Prostate gland (tissue), 2 donors: ENCODE measurements at places on chromosomes 5 and 9.

GRCh38 chr9:120723565-120723964, 9.3 kb upstream of the MEGF9 start:
- DNase-seq, result no peak

GRCh38 chr9:132757016-132757415, 86.8 kb downstream of the GTF3C4 start:
- DNase-seq, result no peak

DNA sequence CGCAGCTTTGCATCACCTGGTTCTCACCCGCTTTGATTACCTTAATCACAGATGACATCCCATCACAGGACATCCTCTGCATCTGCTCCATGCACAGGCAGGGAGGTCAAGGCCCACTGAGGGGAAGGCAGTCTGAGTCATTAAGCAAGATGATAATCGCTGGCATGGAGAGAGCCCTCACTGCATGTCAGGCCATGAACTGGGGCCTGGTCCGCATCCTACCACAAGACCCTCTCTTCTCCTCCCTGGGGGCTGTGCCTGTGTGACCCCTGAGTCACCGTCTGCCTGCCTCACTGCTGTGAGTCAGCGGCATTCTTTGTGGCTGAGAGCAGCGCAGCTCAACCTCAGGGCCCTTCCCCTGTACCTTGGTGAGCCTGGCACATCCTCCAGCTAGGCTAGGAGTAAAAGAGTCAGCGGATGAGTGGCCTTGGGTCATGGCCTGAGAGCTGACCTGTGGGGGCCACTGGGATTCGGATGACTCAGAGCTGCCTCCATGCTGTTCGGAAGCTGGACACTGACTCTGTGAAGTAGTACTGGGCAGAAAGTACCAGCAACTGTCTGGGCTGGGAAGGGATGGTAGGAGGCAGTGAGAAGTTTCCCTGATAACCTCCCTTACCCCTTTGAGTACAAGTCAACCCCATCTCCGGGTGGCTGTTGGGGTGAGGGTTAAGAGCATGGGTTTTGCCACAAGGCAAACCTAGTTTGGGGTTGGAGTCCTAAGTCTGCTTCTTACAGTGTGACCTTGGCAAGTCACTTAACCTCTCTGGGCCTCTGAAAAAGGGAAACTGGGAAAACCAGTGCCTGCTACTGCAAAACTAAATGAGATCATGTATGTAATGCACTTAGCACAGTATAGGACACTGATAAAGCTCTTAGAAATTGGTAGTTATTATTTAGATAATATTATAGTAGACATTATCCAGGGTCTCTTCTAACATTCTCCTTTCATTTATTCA, 14.6 kb upstream of the ARSI start:
- no peak for DNase-seq

DNA sequence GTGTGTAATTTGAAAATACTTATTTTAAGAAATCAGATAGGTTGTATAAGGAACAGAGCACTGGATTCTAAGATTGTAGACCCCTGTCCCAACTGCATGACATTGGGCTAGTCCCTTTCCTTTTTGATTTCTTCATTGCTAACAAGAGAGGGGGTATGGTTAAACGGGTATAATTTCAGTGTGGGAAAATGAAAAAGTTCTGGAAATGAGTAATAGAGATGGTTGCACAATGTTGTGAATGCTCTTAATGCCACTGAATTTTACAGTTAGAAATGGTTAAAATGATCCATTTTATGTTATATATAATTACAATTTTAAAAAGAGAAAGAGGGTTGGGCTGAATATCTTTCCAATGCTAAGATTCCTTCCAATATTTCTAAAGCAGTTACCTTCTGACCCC, 103.3 kb upstream of the LHFPL2 start:
- DNase-seq, result no peak

GRCh38 chr9:88437210-88438146, 49.2 kb downstream of the SPIN1 start:
- no peak for DNase-seq

GRCh38 chr5:102596113-102596512, 97.3 kb upstream of the SLCO6A1 start:
- DNase-seq, result no peak

GRCh38 chr9:15909297-15909696, 356.5 kb downstream of the CCDC171 start:
- DNase-seq, result no peak

DNA sequence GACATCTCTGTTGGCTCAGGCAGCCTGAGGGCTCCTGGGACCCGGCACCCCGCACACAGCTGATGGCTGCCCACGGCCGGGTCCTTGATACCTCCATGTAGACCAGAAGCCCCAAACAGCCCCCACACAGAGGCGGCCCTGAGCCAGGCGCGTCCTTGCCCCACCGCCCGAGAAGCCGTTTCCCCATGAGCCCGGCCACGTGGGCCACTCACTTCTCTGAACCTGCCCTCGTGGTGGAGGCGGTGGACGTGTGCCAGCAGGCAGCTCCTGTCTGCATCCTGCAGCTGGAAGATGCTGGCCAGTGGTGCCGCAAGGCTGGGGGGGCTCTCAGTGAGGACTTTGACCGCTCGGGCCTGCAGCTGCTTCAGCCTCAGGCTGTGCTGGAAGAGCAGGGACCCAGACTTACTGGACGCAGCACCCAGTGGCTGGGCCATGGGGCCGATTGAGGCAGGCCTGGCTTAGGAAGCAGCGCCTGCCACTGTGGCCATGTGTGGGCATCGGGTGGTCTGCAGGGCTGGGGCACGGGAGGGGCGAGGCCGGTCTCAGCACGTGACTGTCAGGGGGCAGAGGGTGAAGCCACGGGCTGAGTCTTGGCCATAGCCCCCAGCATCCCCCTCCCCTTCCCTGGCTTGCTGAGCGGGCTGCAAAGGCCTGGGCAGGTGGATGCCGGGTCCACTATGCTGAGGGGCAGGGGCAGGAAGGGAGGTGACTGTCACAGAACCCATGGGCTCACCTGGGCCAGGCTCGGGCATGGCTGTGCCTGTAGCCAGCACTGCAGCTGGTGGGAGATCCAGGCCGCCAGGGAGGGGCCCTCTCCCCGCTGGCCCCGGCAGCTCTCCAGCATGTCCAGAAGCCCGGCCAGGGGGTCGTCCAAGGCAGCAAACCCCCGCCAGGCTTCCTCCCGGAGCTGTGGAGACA, 50.0 kb downstream of the EXD3 start:
- no peak for DNase-seq

- DNase-seq, result no peak
Observed at GRCh38 chr5:177473443-177474001, at the start of gene DBN1. Gene DBN1, minus strand, starts transcription at chr5:177473634. Its CDS starts 113 bp downstream, at chr5:177473521.

- no peak for DNase-seq
Observed at GRCh38 chr5:57486027-57486602, 3.5 kb upstream of the ACTBL2 start.

DNA sequence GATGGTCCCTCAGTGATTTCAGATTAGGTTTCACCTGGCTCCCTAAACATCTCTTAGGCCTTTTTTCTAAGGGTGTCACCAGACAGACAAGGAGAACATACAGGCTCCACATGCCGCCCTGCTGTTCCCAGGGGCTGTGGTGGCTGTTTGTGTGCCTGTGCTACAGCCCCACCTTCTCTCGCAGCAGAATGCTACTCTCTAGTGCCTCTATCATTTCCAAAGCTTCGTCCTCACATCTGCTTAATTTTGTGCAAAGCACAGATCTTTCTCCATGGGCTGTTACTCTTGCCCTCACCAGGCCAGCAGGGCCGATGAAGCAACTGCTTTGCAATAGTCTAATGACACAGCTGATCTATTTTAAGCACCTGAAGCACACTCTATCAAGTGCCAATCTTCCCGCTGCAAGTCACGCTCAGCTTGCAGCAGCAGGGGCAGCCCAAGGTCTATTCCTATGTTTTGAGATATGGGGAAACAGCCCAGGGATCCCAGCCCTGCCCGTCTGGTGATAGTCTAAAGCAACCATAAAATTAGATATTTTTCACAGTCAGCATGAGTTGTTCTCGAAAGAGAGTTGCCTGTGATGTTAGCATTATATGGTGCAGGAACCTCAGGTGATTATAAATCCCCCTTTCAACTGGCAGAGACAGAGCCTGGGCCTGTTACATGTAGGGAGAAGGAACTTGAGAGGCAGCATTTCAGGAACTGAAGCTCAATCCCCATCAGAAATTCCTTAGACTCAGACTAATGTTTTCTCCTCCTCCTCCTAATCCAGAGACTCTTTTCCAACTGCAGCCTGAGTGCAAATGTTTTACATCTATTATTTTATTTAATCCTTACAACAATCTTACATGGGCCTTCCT, 12.7 kb downstream of the ABLIM3 start:
- DNase-seq, result no peak

DNA sequence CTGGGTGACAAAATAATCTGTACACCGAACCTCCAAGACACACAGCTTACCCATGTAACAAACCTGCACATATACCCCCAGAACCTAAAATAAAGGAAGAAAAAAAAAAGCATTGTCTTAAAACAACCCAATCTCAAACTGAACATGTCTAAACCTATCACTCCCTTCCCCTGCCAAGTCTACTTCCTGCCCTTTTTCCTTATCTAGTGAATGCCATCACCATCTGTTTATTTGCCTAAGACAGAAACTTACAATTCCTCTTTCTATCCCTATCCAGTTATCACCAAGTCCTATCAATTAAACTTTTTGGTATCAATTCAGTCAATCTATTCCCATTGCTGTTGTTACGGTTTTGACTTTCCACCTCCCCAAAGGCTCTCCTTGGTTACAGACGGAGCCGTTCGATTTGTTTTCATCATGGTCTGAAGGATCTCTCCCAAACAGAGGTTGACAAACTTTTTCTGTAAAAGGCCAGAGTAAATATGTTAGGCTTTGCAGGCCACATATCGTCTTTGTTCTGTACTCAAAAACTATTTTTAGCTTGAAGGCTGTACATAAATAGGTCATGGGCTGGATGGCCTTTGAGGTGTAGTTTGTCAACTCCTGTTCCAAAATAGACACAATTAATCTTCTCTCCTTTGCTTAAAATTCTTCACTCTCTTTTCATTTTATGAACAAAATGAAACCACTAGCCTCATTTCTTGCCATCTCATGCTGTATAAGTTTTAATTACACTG, 12.1 kb downstream of the NOL8 start:
- DNase-seq, result no peak

DNA sequence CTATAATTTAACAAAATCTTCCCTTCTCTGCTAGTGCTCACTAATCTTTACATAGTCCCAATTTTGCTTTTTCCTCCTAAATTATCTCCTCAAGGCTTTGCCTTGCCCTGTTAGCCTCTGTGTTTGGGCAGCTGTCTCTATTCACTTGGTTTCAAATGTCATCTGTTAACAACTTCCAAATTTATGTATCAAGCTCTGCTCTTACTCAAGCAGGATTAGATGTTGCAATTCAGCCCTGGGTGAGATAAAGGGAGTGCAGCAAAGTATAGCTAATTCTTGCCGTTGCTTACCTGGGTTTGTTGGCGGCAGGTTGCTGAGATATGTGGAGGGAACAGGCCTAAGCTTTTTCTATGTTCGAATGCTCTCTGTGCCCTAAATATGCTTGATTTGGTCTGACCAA, 483.8 kb downstream of the DMAC1 start:
- no peak for DNase-seq

DNA sequence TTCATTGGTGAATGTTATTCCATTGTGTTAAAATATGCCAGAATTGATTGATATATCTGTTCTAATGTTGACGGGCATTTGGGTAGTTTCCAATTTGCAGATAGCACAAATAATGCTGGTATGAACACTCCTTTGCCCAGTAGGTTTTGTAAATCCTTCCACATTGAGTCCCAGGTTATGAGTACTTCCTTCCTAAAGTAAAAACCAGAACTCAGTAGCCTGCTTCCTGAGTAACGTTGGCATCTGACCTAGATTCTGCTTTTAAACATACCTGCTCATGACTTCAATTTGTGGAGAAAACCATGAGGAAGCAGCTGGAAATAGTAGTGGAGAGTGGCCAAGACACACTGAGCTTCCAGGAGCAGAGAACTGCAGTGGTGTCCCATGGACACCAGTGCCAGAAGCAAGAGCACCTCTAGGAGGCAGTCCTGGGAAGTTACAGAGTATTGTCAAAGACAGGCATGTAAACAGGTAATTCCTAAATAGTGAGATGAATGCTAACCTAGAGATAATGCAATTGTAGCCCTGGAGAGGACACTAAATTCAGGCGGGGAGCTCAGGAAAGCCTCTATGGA, 24.3 kb upstream of the RASGRF2 start:
- no peak for DNase-seq

- DNase-seq, result no peak
Observed at GRCh38 chr9:94931740-94932139, 205.2 kb downstream of the AOPEP start.

DNA sequence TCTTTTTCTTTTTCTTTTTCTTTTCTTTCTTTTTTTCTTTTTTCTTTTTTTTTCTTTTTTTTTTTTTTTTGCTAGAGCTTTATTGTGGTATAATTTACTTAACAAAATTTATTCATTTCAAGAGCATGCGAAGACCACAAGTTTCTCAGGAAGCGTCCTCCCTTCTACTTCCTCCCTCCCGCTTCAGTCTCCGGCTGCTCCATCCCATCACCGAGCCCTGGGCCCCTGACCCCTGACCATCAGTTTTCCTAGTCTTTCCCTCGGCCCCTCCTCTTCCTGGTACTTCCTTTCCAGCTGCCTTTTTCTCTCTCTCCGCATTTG, 34.7 kb downstream of the C9orf152 start:
- no peak for DNase-seq

- no peak for DNase-seq
Observed at GRCh38 chr9:70954596-70955143, 166.8 kb downstream of the TRPM3 start.

DNA sequence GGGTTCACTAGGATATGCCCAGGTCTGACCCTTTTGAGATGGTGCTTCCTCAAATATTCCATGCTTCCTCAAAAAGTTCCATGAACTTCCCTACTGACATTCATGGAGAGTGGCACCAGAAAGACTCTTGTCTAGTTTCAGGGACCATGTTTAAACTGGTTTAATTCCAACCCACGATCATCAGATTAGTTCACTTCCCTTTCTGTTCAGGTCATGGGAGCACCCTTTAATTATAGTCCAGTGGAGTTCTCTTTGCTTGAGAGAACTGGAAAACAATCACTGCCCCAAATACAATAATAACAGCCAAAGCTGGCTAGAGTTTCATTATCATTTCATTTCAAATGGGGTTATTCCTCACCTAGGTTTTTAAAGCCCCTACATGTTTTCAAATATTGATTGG, 9.7 kb upstream of the ERBIN start:
- DNase-seq, result no peak

DNA sequence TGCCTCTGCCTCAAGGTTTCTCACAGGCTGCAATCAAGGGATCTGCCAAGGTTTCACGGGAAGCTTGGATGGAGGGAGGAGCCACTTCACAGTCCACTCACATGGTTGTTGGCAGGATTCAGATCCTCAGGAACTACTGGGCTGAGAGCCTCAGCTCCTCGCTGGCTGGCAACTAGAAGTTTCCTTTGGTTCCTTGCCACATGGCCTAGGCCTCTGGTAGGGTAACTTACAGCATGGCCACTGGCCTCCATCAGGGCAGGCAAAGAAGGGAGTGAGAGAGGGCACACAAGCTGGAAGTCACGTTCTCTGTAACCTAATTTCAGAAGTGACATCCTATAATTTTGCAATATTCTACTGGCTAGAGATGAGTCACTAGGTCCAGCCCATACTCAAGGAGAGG, 32.2 kb downstream of the SPOCK1 start:
- DNase-seq, result no peak

DNA sequence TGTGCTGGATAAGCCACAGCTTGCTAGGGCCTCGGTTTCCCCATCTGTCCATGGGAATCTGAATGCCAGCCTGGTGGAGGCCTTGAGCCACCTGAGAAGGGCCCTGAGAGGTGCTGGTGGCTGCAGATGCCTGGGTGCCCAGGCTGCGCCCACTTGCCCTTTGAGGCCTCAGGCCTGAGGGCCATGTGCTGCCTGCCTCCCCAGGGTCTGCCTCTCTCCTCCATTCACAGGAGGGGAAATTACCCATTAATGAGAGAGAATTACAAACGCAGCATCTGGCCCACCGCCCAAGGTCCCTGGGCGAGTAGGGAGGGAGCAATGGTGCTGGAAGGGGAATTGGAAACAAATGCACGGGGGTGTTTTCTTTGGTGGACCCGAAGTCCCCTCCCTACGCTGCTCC, 59.6 kb downstream of the BARX1 start:
- no peak for DNase-seq
